Stomach (tissue), 19 donors: ENCODE measurements at places on chromosomes 12 and 14. TPM values are rescaled to one million over a fixed set of nuclear protein-coding genes. Genes with fewer than 3 reads are reported as not detected.

Gene COQ5
- 2.6 TPM for total RNA-seq

Gene NELL2
- 2.9 TPM for total RNA-seq

Gene CDKN3
- 5.5 TPM for total RNA-seq

Gene PPFIA2
- 9.9 TPM for total RNA-seq
